ENCODE measurements at places on chromosomes 13 and 19. TPM values are rescaled to one million over a fixed set of nuclear protein-coding genes. Genes with fewer than 3 reads are reported as not detected.

GRCh38 chr13:110950819-110951570 is 36.1 kb upstream of the ANKRD10 start:
- no peak for DNase-seq

- no peak for DNase-seq
Measured at GRCh38 chr19:7773841-7774240, 10.8 kb downstream of the CLEC4M start.

DNA sequence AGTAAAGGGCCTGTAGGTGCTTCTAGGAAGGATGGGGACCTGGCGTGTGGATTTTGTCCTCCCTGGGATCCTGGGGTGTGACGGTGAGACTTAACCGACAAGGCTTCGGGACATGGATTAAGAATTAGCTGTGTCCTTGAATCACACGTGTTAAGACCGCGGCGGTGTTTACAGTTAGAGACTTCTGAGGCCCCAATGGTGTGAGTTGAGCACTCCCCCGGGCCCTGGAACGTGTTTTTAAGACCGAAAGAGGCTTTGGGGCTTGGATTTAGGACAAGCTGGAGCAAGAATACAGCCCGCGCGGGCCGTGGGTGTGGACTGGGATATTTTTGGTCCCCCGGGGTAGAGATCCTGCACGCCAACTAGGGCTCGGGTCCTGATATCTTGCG is 1.2 kb upstream of the SLC27A1 start:
- no peak for DNase-seq

GRCh38 chr19:38199340-38199739 is 24.7 kb downstream of the DPF1 start:
- DNase-seq = no peak

- DNase-seq = peak; percentile 2
Measured at GRCh38 chr19:27794494-27795042, 1418.4 kb downstream of the UQCRFS1 start.

DNA sequence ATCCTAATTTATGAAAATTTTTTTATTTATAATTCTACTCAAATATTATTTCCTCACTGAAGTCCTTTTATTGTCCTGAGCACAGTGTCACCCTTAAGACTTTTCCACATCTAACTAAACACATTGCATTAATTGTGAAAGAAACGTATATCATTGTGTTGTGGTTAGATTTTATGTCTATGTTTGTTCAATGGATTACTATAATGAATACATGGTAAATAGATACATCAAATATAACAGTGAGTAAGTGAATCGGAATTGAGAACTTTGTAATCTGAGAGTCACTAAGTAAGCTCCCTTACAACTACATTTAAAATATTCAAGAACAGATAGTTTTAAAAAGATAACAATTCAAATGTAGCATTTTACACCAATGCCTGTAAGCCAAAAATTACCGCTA is 417.6 kb upstream of the PCDH20 start:
- DNase-seq = no peak

Gene SULT2A1
- total RNA-seq = not detected

Gene CLDN10
- 6.6 TPM for total RNA-seq

Gene TPTE2
- total RNA-seq = 0.29 TPM

Gene RFPL4AL1
- total RNA-seq = not detected

Gene PPM1N
- 0.48 TPM for total RNA-seq

Gene OR7D2
- total RNA-seq = 0.41 TPM

Gene PSG7
- not detected for total RNA-seq
